ENCODE measurements at places on chromosomes 3 and 15. TPM values are rescaled to one million over a fixed set of nuclear protein-coding genes. Genes with fewer than 3 reads are reported as not detected.

- no peaks in the 10 kb centered on the region for H3K36me3 ChIP-seq
- no peak for DNase-seq
- no peak overlapping the region for H3K27ac ChIP-seq
- no peaks in the 10 kb centered on the region for H3K27me3 ChIP-seq
Observed at GRCh38 chr3:125115640-125116039, 59.8 kb upstream of the HEG1 start.

DNA sequence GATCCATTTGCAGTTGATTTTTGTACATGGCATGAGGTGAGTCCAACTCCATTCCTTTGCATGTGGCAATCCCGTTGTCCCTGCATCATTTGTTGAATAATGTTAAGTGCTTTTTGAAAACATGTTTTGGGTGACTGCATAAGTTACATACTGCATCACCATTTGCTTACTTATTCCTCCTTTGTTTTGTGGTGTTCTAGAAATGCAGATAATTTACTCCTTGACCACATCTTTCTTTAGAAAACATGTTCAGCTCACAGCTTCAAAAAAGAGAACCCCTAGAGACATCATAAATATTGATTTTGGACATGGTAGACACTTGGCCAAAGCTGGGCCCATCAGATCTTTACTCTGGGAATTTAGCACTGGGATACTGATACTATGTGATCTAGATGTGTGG, 135.3 kb upstream of the DAZL start:
- no peak overlapping the region for H3K4me3 ChIP-seq
- H3K36me3 ChIP-seq: no peaks in the 10 kb centered on the region
- no peaks in the 10 kb centered on the region for H3K4me1 ChIP-seq
- H3K27ac ChIP-seq: no peak overlapping the region
- DNase-seq: no peak
- H3K27me3 ChIP-seq: no peaks in the 10 kb centered on the region

DNA sequence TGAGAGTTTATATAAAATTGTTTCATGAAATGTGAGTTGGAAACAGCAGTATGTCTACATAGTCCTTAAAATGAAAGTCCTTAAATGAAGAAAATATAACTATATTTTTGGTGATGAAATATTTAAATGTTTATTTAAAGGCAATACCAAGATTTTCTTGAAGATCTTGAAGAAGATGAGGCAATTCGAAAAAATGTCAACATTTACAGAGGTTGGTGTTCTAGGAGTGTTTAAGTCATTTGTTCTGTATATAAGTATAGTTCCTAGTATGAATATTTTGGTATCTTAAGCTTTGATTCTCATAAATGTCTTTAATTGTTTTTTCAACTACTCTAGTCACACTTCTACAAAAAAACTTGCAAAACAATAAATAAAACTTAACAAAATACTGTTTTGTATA, 29.0 kb downstream of the NMD3 start:
- H3K27me3 ChIP-seq: no peaks in the 10 kb centered on the region
- H3K36me3 ChIP-seq: peaks cover 2% of the 10 kb centered on the region
- DNase-seq: no peak
- no peak overlapping the region for H3K27ac ChIP-seq

DNA sequence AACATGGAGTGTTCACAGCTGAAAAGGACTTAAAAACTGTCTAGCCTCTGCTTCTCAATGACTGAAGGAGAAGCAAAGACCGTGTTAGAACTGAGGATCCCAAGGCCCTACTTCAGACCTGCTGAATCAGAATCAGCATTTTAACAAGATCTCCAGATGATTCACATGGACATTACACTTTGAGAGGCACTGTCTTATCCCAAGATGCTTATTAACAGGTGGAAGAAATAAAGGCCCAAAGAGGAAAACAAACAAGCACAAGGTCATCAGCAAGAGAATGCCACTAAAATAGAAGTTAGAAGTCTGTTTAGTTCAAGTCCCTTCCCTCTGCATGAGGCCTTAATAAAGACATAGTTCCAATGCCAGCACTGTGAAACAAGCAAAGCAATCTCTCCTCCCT, 191.4 kb upstream of the BCL6 start:
- H3K4me3 ChIP-seq: no peak overlapping the region
- H3K27ac ChIP-seq: no peak overlapping the region
- DNase-seq: no peak
- no peaks in the 10 kb centered on the region for H3K27me3 ChIP-seq
- peaks cover 2% of the 10 kb centered on the region for H3K4me1 ChIP-seq
- H3K36me3 ChIP-seq: no peaks in the 10 kb centered on the region

GRCh38 chr3:24192469-24193056, 247.5 kb downstream of the NR1D2 start:
- no peak overlapping the region for H3K4me3 ChIP-seq
- H3K36me3 ChIP-seq: no peaks in the 10 kb centered on the region
- no peak overlapping the region for H3K27ac ChIP-seq
- no peak for DNase-seq

LEKR1 gene
- 1.2 TPM for total RNA-seq

ULK4 gene
- 28.2 TPM for total RNA-seq

LYZL4 gene
- not detected for total RNA-seq

CASR gene
- not detected for total RNA-seq

CHDH gene
- total RNA-seq: 0.44 TPM

GOLGA8J gene
- not detected for total RNA-seq

HESX1 gene
- not detected for total RNA-seq

ACTRT3 gene
- 0.15 TPM for total RNA-seq
